CD4-positive, alpha-beta memory T cell (primary cell): ENCODE measurements at places on chromosomes 5 and 9. TPM values are rescaled to one million over a fixed set of nuclear protein-coding genes. Genes with fewer than 3 reads are reported as not detected.

DNA sequence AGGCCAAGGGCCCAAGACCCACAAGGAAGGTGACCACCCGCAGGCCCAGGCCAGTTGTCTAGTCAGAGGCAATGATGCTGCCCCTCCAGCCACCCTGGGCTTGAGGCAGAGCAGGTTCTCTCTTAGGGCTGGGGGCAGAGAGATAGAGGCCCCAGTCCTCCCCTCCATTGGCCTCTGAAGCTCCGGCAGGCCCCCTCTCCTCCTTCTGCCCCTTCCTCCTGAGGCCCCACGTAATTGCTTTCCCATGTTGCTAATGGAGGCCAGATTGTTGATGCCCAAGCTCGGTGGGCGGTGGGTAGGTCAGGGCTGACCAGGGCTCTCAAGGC is 26.6 kb upstream of the ENHO start:
- no peak overlapping the region for H3K4me3 ChIP-seq
- DNase-seq, result no peak
- no peaks in the 10 kb centered on the region for H3K4me1 ChIP-seq

DNA sequence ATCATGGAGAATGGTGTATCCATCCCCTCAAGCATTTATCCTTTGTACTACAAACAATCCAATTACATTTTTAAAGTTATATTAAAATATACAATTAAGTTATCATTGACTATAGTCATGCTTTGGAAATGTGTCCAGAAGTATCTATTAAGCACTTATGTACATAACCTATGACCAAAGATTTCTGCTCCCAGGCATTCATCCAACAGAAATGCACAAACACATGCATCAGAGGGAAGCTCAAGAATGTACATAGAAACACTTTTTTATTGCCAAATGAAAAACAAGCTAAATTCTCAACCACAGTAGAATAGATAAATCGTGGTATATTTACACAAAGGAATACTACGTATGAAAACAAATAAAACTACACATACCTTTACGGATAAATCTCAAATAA is 700.5 kb upstream of the ZNF608 start:
- no peaks in the 10 kb centered on the region for H3K27me3 ChIP-seq
- no peak overlapping the region for H3K4me3 ChIP-seq
- no peaks in the 10 kb centered on the region for H3K4me1 ChIP-seq
- no peak overlapping the region for H3K27ac ChIP-seq
- no peaks in the 10 kb centered on the region for H3K36me3 ChIP-seq

- DNase-seq, result no peak
- H3K27me3 ChIP-seq, result no peaks in the 10 kb centered on the region
- H3K4me3 ChIP-seq, result no peak overlapping the region
- no peaks in the 10 kb centered on the region for H3K4me1 ChIP-seq
- H3K36me3 ChIP-seq, result no peaks in the 10 kb centered on the region
- no peak overlapping the region for H3K27ac ChIP-seq
Observed at GRCh38 chr5:33608344-33609041, 167.7 kb downstream of the TARS1 start.

DNA sequence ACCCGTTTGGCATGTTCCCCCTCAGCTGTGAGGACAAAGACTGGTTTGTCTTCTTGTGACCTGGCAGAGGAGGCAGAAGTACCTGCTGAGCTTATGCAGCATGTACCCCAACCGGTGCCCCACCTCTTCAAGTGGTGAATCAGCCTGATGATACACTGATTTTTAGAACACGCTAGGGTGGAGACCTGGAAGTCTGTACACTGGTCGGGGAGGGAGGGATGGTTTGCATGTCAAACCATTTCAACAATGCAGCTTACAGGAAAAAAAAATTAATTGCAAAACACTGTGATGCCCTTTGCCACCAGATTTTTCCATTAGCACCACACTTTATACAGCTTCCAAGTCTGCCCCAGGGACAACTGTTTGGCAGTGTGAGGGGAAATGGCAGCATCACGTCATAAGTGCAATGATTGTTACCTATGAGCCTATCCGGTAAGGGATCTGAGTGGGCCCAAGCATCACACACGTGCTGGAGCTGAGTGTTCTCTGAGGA is 155.1 kb upstream of the DMRT1 start:
- no peak overlapping the region for H3K27ac ChIP-seq
- H3K36me3 ChIP-seq, result no peaks in the 10 kb centered on the region
- H3K27me3 ChIP-seq, result no peaks in the 10 kb centered on the region
- no peaks in the 10 kb centered on the region for H3K4me1 ChIP-seq

GRCh38 chr9:75851917-75852316 is 38.6 kb upstream of the PCSK5 start:
- no peak for DNase-seq
- H3K4me1 ChIP-seq, result no peaks in the 10 kb centered on the region
- no peak overlapping the region for H3K4me3 ChIP-seq
- no peak overlapping the region for H3K27ac ChIP-seq

GRCh38 chr9:78502566-78502965 is 205.6 kb downstream of the PSAT1 start:
- H3K27ac ChIP-seq, result no peak overlapping the region
- H3K27me3 ChIP-seq, result no peaks in the 10 kb centered on the region
- H3K36me3 ChIP-seq, result no peaks in the 10 kb centered on the region
- no peak for DNase-seq
- H3K4me3 ChIP-seq, result no peak overlapping the region

GRCh38 chr9:115524453-115525059 is 406.6 kb upstream of the TNC start:
- H3K27ac ChIP-seq, result no peak overlapping the region
- H3K4me3 ChIP-seq, result no peak overlapping the region
- no peaks in the 10 kb centered on the region for H3K4me1 ChIP-seq
- no peaks in the 10 kb centered on the region for H3K27me3 ChIP-seq

DNA sequence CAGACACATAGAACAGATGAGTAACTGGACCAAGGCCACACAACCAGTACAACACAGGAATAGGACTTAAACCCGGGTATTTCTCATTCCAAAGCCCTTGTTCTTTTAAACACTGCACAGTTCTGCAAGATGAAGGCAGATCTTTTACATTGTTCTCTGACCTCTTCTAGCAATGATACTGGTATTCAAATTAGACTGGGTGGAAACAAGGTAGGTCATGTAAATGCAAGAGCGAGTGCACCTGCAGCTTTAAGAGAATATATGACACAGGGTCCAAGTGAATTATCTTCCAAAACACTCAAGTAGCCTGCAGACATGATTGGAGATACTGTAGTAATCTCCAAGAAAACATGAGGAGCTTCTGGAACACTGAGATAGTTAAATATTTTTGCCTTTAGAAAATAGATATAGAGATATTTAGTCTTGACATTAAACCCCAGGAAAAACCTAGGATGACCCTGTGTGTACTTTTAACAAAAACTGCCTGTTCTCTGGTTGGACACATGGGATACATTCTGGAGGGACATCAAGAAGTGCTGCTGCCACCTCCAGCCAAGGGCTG is 130.6 kb upstream of the EPB41L4A start:
- no peaks in the 10 kb centered on the region for H3K27me3 ChIP-seq
- H3K36me3 ChIP-seq, result no peaks in the 10 kb centered on the region
- DNase-seq, result no peak
- H3K27ac ChIP-seq, result no peak overlapping the region

DNA sequence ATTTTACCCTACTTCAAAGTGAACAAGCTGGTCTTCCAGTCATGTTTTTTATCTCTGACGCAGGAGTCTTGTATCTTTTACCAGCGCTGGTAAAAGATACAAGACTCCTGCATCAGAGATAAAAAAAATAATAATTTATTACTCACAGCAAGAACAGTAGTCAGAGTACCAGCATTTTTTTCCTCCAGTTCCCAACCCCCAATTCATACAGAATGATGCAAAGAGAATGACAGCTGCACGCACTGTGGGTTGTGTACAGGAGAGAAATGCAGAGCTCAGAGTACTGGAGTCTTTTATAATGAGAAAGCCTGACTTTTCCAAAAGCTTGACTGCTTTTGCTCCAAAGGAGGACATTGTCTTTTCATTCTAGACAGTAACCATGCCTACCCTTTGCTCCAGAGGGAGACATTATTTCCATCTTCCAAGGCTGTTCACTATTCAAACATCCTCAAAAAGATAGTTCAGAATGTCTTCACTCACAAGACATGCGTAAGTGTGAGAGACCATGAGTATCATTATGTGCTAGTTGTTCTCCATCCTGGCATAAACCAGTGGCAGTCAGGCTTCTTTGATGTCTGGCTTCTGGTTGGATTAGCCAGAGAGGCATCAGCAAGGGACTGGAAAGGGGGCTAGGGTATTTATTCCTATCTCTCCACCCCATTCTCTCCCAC is 14.3 kb upstream of the RANBP6 start:
- H3K27me3 ChIP-seq, result no peaks in the 10 kb centered on the region
- DNase-seq, result no peak
- H3K4me1 ChIP-seq, result no peaks in the 10 kb centered on the region
- no peak overlapping the region for H3K27ac ChIP-seq
- H3K4me3 ChIP-seq, result no peak overlapping the region

DNA sequence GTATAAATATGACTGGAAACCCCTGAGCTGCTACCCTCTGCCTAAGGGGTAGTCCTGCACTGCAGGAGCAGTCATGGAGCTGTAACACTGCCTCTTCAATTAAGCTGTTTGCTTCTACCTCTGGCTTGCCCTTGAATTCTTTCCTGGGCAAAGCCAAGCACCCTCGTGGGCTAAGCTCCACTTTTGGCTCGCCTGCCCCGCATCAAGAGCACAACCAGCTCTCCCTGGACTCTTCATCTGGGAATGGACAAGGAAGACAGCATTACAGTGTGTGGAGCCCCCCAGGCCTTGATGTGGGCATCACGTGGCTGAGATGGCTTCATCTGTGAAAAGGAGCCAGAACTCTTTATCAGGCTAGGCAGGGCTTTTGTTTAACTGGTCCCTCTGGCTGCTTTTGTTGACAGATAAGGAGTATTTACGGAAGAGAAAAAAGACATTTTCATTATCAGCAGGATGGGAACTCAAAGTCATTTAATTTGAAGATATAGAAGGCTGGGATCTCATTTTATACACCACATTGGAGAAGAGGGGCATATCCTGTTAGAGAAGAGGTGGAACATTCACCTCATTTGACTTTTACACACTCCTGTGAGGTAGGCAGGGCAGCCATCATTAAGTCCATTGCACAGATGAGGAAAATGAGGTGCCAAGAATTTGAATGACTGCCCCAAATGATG is 137.8 kb downstream of the SEMA6A start:
- H3K27ac ChIP-seq, result no peak overlapping the region
- no peaks in the 10 kb centered on the region for H3K27me3 ChIP-seq
- no peak overlapping the region for H3K4me3 ChIP-seq
- H3K4me1 ChIP-seq, result no peaks in the 10 kb centered on the region
- DNase-seq, result no peak

GRCh38 chr5:134131165-134131564 is 16.7 kb downstream of the TCF7 start:
- peak overlapping the region; percentile 54 for H3K4me3 ChIP-seq
- H3K4me1 ChIP-seq, result peaks cover 100% of the 10 kb centered on the region
- H3K36me3 ChIP-seq, result peaks cover 79% of the 10 kb centered on the region
- H3K27ac ChIP-seq, result peak overlapping the region; percentile 97
- no peak for DNase-seq

- H3K27me3 ChIP-seq, result no peaks in the 10 kb centered on the region
- H3K4me3 ChIP-seq, result no peak overlapping the region
- no peak overlapping the region for H3K27ac ChIP-seq
Observed at GRCh38 chr5:112983363-112983762, 6.8 kb downstream of the DCP2 start.

GRCh38 chr5:68303754-68304420 is 88.3 kb downstream of the PIK3R1 start:
- H3K27me3 ChIP-seq, result no peaks in the 10 kb centered on the region
- peaks cover 6% of the 10 kb centered on the region for H3K4me1 ChIP-seq
- no peak overlapping the region for H3K4me3 ChIP-seq

- H3K36me3 ChIP-seq, result no peaks in the 10 kb centered on the region
- H3K27ac ChIP-seq, result no peak overlapping the region
- H3K27me3 ChIP-seq, result no peaks in the 10 kb centered on the region
Observed at GRCh38 chr5:82911910-82912309, 165.3 kb downstream of the TMEM167A start.

GRCh38 chr9:88476491-88477271 is 58.3 kb upstream of the NXNL2 start:
- no peaks in the 10 kb centered on the region for H3K4me1 ChIP-seq
- H3K36me3 ChIP-seq, result peaks cover 7% of the 10 kb centered on the region
- H3K27me3 ChIP-seq, result no peaks in the 10 kb centered on the region

DNA sequence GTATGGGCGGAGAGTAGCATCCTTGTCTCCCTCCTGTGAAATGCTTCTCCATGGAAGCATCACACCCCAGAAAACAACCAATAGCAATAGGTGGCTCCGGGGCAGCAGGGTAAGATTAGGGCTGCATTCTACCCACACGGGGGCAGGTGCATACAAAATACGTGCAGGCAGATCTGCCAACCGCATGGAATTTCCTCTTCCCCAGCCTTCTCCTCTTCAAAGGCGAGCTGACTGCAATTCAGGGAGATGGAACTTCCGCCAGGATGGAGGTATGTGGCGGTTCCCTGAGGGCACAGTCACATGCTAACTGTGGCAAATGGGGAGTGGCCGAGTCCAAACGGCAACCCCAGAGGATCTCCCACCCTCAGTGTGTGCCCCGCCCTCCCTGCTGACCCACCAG is 81.5 kb downstream of the LMNB1 start:
- no peaks in the 10 kb centered on the region for H3K27me3 ChIP-seq
- H3K27ac ChIP-seq, result no peak overlapping the region
- no peaks in the 10 kb centered on the region for H3K36me3 ChIP-seq
- H3K4me3 ChIP-seq, result no peak overlapping the region

DNA sequence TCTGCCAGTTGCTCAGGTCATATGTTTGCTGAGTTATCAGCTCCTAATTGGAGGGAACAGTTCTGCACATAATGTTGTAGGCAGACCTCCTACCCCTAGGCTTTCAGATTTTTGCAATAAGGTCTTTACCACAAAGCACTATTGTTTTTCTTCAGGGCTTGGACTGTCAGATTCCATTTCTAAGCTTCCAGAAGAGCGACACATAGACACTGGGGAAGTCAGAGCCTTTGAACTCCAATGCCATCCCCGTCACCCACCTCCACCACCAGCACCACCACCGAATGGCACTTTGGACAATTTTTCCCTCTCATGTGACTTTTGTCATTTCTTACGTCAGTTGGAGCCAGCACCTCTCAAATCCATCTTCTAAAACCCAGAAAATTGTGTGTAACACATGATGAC is 28.3 kb upstream of the SPRY4 start:
- H3K27me3 ChIP-seq, result no peaks in the 10 kb centered on the region
- no peaks in the 10 kb centered on the region for H3K36me3 ChIP-seq
- no peak overlapping the region for H3K27ac ChIP-seq

The RFESD gene
- total RNA-seq, result 9.3 TPM

The SPATA9 gene
- not detected for total RNA-seq

The HSDL2 gene
- 12.4 TPM for total RNA-seq

The CNTFR gene
- total RNA-seq, result not detected

The DROSHA gene
- total RNA-seq, result 76.1 TPM

The FOXD4L4 gene
- 0.69 TPM for total RNA-seq

The TAF11L5 gene
- not detected for total RNA-seq

The DBH gene
- total RNA-seq, result 0.09 TPM

The ANKRD20A1 gene
- 1.6 TPM for total RNA-seq

The FTMT gene
- total RNA-seq, result not detected

The BTNL9 gene
- not detected for total RNA-seq
